NCI-H2171 (cell line): ENCODE measurements at places on chromosomes 2 and 18.

GRCh38 chr18:60122339-60122738 lies 222.5 kb downstream of the PMAIP1 start:
- no peak for DNase-seq

DNA sequence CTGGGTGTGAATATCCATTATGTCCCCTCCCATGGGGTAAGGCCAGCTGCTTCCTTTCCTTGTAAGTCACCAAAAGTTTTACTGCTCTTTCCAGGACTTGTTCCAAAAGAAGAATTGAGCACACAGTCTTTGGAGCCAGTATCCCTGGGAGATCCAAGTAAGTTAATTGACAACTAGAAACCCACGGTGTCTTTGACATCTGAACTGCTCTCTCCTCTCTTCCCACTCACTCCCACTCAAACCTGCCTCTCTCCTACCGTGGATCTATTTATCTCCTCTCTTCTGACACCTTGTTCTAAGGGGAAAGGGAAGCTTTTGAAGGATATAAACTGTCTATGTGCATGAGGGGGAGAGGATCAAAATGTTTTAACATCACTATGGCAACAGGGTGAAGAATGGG lies 86.7 kb downstream of the VIT start:
- no peak for DNase-seq

- no peak for DNase-seq
These were observed 130.5 kb downstream of the ZNF516 start for GRCh38 chr18:76364282-76365259.

DNA sequence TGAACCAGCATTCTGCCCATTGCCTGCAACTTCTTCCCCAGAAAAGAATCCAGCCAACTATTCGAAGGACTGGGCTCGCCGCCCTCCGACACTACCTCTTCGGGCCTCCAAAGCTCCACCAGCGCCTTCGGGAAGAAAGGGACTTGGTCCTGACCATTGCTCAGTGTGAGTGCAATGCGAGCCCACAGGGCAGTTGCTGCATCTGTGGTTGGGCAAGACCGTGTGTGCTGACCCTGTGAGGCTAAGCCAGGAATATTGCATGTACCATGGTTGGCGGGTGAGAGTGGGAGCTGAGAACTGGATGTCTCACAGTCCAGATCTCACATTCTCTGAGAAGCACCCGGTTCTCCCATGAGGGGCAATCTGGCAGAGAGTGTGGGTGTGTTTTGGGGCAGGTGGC lies 16.5 kb downstream of the ELMOD3 start:
- DNase-seq, result no peak

GRCh38 chr2:71174207-71174606 lies 43.8 kb downstream of the MPHOSPH10 start:
- DNase-seq, result no peak

GRCh38 chr18:43596105-43596712 lies 318.9 kb upstream of the SYT4 start:
- DNase-seq, result peak; percentile 32

- DNase-seq, result no peak
These were observed 77.7 kb downstream of the GULP1 start for GRCh38 chr2:188369365-188369764.

DNA sequence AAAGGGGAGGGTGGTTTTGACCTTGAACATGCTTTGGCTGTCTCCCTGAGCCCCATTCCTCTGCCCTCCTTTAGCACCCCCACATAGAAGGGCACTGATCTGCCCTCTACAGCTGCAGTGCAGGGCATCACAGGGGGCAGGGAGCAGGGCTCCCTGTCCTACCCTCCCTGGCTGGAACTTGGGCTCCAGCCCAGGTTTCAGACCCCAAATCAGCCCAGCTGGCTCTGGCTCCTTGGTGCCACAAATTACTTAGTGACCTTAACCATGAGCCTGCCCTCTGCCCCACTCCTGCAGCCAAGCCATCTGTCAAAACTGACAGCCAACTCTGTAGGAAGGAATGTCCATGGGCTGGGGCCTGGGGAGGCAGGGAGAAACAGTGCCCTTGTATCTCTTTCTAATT lies 105.6 kb downstream of the MAPK4 start:
- no peak for DNase-seq

DNA sequence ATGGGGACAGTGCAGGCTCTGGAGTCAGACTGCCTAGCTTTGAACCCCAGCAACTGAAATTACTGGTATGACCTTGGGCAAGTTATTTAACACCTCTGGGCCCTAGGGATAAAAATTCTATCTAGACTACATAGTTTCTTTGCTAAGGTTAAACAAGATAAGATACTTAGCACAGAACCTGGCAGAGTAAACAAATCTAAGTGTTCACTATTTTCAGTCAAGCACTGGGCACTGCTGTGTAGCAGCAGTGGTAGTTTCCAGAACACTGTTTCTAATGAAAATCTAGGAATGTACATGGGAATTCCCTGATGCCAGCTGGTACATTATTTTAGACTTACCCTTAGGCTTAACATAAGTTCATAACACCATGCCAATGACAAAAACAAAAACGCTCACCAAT lies 17.2 kb downstream of the CERKL start:
- DNase-seq, result no peak

DNA sequence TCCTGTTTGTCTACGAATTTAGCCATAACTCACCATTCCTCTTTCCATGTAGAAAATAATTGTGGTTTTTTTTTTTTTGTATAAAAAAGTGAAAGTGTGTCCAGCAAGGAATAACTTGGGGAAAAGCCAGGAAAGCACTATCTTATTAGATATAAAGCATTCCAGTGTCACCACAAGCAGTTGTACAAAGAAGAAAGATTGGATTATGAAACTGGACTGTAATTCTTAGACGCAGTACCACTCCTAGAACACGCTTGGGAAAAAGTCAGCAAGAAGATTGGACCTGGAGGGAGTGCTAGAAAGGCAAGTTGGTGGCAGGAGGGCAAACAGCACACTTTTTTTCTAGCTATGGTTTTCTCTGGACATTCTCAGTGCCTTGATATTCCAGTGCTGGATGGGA lies 186.7 kb downstream of the PARD3B start:
- DNase-seq, result no peak

- DNase-seq, result no peak
These were observed 23.5 kb downstream of the STEAP3 start for GRCh38 chr2:119246884-119247843.

GRCh38 chr2:109516445-109517117 lies 97.2 kb downstream of the SEPTIN10 start:
- DNase-seq, result no peak

- no peak for DNase-seq
These were observed 1280.6 kb upstream of the NRXN1 start for GRCh38 chr2:52312486-52312885.

DNA sequence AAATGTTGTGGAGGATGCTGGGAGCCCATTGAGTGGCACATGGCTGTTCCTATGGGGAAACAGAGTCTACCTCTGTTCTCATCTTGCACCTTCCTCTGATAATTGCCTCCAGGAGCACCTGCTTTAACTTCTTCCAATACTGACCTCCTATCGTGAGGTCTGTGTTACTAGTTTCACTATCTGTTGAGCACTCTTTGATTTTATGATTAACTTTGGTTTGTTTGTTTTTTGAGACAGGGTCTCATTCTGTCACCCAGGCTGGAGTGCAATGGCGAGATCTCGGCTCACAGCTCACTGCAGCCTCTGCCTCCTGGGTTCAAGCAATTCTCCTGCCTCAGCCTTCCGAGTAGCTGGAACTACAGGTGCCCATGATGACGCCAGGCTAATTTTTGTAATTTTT lies 12.1 kb upstream of the RFX8 start:
- DNase-seq, result no peak

DNA sequence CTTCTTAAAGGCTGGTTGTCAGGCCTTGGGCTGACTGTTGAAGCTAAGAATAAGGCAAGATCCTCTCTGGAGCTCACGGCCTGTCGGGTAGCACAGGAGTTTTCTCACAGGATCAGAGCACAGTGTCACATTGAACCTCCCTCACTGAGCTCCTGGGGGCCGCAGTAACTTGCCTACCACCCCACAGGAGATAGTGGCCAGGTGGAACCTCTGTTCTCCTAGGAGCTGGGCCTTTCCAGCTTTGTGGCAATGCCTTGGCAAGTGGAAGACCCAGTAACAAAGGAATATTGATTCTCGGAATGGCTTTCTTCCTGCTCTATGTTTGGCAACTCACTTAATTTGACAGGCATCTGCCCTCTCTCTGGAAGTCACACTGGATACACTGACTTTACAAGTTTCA lies 1.2 kb upstream of the ALK start:
- no peak for DNase-seq
